Activated CD8-positive, alpha-beta memory T cell treated with anti-CD3 and anti-CD28 coated beads for 1 hour (primary cell): ENCODE measurements at places on chromosomes 1 and 21.

GRCh38 chr1:214029796-214030195, 42.0 kb downstream of the PROX1 start:
- DNase-seq: no peak

GRCh38 chr1:27525296-27526272, 35.6 kb upstream of the WASF2 start:
- no peak for DNase-seq

DNA sequence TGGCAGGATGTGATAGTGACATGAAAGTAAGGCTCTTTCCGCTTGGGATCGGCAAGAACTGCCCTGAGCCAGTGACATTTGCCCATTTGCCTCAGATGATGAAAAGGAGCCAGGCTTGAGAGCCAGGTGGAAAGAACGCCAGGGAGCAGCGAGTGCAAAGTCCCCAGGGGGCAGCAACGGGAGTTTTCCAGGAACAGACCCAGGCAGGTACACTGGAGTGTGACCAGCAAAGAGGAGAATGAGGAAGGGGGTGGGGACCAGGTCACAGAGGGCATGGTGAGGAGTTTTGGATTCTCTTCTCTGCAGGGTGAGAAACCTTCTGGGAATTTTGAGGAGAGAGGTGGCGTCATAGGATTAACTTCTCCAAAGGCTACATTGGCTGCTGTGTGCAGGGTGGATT, 10.8 kb upstream of the ETS2 start:
- no peak for DNase-seq

DNA sequence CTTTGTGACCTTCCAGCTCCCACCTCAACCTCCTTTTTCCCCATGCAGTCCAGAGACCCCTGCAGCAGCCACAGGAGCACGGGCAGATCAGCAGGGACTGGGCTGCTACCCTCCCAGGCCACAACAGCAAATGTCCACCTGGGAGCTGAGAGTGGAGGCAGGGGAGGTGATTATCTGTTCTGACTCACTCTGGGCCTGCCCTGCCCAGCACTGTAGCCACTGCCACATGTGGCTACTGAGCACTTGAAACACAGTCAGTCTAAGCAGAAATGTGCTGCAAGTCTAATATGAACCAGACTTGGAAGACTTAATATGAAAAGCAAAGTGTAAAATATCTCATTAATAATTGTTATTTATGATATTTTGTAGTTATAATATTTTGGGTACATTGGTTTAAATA, 148.9 kb upstream of the VANGL1 start:
- no peak for DNase-seq

DNA sequence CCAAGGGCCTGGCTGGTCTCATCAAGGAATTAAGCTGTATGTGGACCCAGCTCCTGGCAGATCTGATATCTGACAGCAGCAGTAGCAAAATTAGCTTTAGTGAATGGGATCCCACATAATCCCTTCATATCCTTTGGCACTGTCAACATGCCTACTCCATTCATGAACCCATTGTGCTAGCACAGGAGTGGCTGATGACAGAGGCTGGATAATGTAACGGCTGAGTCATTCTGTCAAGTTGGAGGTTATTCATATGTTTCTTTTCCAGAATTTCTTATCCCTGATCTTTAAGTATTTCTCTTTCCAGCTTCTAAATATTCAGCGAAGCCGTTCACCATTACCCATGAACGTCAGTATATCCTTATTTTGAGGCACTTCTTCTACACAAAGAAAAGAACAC, 84.3 kb downstream of the EXTL2 start:
- no peak for DNase-seq

- DNase-seq: no peak
Observed at GRCh38 chr1:76379506-76379905, 305.0 kb downstream of the ST6GALNAC3 start.

- no peak for DNase-seq
Observed at GRCh38 chr1:202349206-202349928, 868 bp downstream of the PPP1R12B start.

DNA sequence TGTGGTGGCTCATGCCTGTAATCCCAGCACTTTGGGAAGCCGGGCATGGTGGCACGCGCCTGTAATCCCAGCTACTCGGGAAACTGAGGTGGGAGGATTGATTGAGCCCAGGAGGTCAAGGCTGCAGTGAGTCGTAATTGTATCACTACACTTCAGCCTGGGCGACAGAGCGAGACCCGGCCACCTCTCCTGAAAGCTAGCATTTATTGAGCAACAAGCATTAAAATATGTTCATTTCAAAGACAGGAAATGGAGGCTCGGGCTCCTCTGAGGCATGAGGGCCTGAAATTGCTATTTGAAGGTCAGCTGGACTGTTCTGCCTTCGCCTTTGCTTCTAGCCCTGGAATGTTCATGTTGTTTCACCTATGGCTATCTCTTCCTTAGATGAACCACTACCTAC, 34.5 kb downstream of the SPATA21 start:
- DNase-seq: no peak
